ENCODE measurements at places on chromosomes 2 and 18.

DNA sequence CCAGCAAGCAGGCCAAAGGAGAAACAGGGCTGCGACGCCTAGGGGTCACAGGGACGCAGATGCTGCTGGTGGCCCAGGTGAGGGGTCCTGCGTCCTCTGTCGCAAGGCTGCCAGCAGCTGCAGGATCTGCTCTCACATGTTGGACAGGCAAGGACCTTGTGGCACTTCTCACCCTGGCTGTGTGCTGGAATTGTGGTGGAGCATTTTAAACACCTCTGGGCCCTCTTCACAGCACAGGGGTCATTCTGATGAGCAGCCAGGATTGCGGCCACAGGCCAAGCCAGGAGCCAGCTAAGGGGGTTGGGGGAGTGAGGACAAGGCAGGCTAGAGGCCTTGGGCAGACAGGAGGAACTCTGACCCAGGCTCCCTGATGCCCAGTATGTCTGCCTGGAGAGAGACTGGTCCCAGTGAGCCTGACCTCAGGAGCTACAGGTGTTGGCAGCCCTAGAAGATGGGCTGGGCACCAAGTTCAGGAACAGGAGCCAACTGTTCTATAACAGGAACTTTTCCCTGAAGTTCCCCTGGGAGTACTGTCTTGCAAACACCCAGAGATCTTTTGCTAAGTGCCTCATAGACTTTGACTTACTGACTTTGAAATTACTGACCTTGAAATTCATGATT, 40.2 kb downstream of the EFR3B start:
- DNase-seq: no peak

GRCh38 chr2:155418753-155419152, 720.3 kb downstream of the KCNJ3 start:
- DNase-seq: no peak

DNA sequence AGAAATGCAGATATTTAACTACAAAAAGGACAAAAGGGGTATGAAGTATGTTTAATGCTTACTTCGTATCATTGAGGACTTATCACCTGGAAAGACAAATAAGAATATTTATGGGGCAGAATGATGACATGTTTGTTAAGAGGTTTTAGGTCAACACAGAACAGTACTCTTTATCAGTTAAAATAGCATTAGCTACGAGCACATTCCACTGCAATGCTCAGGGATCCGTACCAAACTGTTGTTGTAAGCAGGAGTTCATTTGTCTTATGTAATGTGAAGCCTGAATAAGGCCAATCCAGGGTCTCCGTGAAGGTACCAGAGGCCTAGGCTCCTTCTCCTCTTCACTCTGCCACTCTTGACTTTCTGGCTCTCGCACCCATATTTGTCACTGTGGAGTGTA, 465.7 kb upstream of the NRP2 start:
- DNase-seq: no peak

- no peak for DNase-seq
Observed at GRCh38 chr2:29031046-29031445, 43.3 kb downstream of the PCARE start.

GRCh38 chr2:151484100-151484499, 74.4 kb downstream of the RIF1 start:
- DNase-seq: no peak

DNA sequence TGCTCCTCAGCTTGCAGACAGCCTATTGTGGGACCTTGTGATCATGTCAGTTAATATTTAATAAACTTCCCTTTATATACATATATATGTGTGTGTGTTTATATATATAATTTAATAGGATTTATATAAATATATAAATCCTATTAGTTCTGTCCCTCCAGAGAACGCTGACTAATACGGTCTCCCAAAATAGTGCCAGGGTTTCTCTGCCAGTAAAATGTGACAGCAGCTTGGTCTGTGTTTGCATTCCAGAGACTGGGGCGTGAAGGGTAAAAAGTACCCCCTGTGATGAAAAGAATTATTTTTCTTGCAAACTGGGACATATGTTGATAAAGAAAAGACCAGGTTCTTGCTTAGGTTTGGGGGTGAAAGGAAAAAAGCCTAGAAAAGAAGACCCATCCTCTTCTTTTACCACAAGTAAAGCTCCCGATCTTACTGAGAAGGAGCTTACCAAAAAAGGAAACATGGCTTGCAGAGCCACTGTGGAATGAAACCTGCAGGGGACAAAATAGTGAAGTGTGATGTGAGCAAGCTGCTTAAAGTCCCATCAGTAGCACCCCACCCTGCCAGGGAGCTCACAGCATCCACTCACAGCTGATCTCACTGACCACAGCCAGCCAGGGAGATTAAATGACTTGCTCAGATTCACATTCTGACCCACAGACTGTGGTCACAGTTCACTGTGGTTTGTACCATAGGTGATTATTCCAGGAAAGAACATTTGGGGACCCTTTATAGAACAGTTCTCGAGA, 110.9 kb upstream of the RMP24 start:
- no peak for DNase-seq

GRCh38 chr18:63189817-63190216, 129.8 kb downstream of the BCL2 start:
- no peak for DNase-seq

- no peak for DNase-seq
Observed at GRCh38 chr18:7958897-7959146, 391.7 kb downstream of the PTPRM start.

- no peak for DNase-seq
Observed at GRCh38 chr2:101097638-101098037, 53.5 kb downstream of the TBC1D8 start.

- peak; percentile 86 for DNase-seq
Observed at GRCh38 chr18:2655178-2655953, at the start of gene SMCHD1. SMCHD1 (plus strand) TSS chr18:2655726; CDS start chr18:2656076, 350 bp downstream.

DNA sequence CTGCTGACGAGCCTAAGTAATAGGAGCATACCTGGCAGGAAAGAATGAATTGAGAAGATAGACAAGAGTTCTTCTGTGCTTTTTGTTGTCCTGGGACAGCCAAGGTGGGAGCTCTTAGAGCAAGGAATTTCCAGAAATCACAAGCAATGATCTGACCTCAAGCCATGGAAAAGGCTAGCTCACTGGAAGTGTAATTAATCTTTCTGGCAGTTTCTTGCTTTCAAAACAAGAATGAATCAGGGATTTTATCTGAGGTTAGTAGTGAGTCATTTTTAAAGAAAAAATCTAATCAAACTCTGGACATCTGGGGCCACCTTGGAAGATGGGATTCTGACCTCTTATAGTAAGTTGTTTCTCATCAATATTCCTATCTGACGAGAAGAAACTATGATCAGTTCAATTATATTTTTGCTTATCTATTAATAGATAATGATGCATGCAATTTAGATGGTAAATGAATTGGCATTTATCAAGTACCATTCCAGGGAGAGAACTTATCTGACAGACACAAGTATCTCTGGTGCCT, 98.0 kb downstream of the ADCYAP1 start:
- DNase-seq: no peak

DNA sequence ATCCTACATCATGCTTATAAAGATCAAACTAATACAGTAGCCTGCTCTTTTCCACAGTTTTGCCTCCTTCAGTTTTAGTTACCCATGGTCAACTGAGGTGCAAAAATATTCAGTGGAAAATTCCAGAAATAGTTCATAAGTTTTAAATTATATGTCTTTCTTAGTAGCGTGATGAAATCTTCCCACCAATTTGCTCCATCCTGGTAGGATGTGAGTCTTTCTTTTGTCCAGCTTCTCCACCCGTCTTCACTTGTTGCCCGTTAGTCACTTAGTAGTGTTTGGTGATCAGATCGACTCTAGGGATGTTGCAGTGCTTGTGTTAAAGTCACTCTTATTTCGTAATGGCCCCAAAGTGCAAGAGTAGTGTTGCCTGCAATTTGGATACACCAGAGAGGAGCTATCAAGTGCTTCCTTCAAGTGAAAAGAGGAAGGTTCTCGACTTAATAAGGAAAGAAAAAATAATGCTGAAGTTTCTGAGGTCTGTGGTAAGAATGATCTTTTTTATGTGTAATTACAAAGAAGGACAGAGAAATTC, 57.0 kb downstream of the CEP192 start:
- DNase-seq: no peak

- no peak for DNase-seq
Observed at GRCh38 chr2:86753606-86754005, 33.5 kb downstream of the RMND5A start.

- no peak for DNase-seq
Observed at GRCh38 chr2:72077702-72078169, 69.9 kb downstream of the CYP26B1 start.

DNA sequence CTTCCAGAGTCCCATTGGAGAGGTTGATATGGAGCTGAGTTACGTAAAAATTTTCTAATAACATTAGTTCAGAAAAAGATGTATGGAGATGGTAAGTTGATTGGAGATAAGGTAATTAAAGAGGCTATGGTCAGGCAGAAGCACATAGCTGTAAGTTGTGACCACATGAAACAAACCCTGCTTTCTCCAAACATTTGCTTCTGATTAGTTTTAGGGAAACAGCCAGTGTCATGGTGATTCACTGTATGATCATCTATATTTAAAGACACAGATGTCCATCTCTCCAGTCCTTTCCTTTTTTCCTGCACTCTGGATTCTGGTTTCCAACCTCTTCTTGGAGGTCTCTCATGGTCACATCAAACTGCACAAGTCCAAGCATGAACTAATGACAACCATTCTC, 1550.8 kb upstream of the PIK3C3 start:
- no peak for DNase-seq

DNA sequence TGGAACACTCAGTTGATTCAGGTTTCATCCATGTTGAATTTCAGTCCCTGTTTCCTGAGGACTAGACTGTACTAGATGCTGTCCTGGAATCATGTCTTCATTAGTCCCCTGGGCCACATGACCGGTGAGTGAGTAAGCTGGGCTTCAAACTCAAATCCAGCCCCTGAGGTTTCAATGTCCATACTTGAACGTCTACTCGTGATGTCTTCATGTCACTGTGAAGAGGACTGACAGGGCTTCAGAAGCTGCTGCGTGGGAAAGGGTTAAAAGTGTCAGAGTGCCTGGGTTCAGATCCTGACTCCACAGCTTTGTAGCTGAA, 101.2 kb downstream of the CDK15 start:
- no peak for DNase-seq

GRCh38 chr2:142484111-142484510, 353.3 kb upstream of the LRP1B start:
- no peak for DNase-seq

GRCh38 chr2:97660775-97661389, 3.0 kb downstream of the ACTR1B start:
- no peak for DNase-seq

- DNase-seq: no peak
Observed at GRCh38 chr18:76757335-76757734, 65.0 kb upstream of the ZNF236 start.

DNA sequence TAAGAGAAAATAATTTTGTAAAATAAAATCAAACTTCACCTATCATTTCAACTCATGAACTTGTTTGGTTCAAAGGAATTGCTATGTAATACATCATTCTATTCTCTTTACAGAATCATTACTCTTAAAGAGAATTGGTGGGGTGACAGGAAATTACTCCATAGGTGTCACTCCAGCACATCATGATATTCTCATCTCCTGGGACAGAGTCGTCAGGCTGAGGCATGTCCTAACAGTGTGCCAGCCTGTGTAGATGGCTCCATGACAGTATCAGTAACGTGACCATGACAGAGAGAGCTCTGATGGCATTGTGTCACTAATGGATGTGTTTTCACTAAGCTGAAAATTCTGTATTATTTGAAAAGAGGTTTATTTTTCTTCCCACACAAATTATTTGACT, 13.9 kb downstream of the SPATS2L start:
- no peak for DNase-seq

- no peak for DNase-seq
Observed at GRCh38 chr2:235614176-235614860, 120.5 kb downstream of the AGAP1 start.

- DNase-seq: no peak
Observed at GRCh38 chr2:136052369-136053362, 65.3 kb downstream of the CXCR4 start.

DNA sequence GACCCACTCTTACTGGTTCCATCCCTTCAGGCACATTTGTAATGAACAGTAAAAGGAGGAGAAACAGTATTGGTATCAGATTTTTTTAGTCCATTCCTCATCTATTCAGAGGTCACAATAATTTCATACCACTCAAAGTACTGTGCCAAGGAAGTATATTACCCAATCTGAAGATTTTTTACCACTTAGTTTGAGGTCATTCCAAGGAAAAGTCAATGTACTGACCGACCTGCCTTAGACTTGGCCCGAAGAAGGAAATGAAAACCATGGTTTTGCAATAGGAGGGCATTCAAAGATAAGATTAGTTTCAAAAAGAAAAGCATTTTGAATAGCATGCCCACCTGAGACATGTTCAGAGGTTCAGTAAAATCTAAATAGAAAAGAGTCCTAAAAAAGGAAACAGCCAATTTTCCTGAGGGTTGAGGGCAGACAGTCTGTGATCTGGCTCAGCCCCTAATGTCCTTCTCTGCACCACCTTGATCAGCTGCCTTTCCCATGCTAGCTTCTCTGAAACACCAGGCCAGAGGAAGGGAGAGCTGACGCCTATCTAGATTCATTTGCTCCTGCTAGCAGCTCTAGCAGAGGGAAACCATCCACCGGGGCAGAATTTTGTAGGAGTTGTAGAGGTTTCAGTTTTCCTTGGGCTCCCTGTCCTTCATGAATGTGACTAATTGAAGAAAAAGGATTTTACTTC, 107.3 kb upstream of the FZD5 start:
- no peak for DNase-seq

DNA sequence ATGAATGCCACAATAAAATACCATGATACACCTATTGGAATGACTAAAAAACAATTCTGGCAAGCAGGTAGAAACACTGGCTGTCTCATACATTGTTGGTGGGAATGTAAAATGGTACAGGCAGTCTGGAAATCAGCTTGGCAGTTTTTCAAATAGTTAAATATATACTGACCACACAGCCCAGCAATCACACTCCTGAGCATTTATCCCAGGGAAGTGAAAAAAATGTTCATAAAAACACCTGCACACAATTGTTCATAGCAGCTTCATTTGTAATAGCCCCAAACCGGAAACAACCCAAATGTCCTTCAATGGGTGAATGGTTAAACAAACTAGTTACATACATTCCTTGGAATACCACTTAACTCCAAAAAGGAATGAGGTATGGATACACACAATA, 137.2 kb downstream of the TFCP2L1 start:
- no peak for DNase-seq

- no peak for DNase-seq
Observed at GRCh38 chr2:229431327-229431954, 160.4 kb upstream of the PID1 start.

DNA sequence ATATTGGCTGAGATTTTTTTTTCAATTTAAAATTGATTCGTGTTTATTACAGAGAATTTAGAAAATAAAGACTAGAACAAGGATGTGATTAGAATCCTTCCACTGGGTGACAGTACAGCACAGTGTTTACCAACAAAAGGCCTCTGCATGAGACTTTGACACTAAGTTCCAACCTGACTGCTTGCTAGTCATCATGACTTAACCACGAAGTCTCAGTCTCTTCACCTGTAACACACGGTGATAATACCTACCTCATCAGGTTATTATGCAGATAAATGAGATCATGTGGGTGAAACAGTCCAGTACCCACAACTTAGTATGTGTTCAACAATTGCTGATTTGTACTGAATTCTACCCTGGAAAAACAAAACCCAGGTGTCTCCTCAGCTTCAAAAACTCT, 151.2 kb downstream of the STK39 start:
- DNase-seq: no peak

Data from stimulated activated CD4-positive, alpha-beta T cell treated with anti-CD3 and anti-CD28 coated beads, TNF-alpha, amount 100 ng/mL, for 24 hours (primary cell).